ENCODE measurements at places on chromosomes 16 and 17. TPM values are rescaled to one million over a fixed set of nuclear protein-coding genes. Genes with fewer than 3 reads are reported as not detected.

- no peak for DNase-seq
- H3K4me3 ChIP-seq, result no peak overlapping the region
- H3K27me3 ChIP-seq, result no peaks in the 10 kb centered on the region
- peaks cover 64% of the 10 kb centered on the region for H3K4me1 ChIP-seq
- peak overlapping the region; percentile 78 for H3K27ac ChIP-seq
- peaks cover 47% of the 10 kb centered on the region for H3K36me3 ChIP-seq
Measured at GRCh38 chr16:66618588-66619375, 14.3 kb downstream of the CMTM3 start.

GRCh38 chr16:4347010-4347409 lies 4.1 kb downstream of the PAM16 start:
- H3K36me3 ChIP-seq, result peaks cover 60% of the 10 kb centered on the region
- no peaks in the 10 kb centered on the region for H3K27me3 ChIP-seq
- DNase-seq, result no peak
- H3K27ac ChIP-seq, result no peak overlapping the region

The EPX gene
- 0.22 TPM for total RNA-seq

The CIITA gene
- 0.20 TPM for total RNA-seq

The KAT2A gene
- 57.2 TPM for total RNA-seq

The TVP23A gene
- 0.04 TPM for total RNA-seq

All from K562 (cell line).